Activated naive CD4-positive, alpha-beta T cell treated with anti-CD3 and anti-CD28 coated beads for 36 hours (primary cell): ENCODE measurements at places on chromosomes 12 and 14.

DNA sequence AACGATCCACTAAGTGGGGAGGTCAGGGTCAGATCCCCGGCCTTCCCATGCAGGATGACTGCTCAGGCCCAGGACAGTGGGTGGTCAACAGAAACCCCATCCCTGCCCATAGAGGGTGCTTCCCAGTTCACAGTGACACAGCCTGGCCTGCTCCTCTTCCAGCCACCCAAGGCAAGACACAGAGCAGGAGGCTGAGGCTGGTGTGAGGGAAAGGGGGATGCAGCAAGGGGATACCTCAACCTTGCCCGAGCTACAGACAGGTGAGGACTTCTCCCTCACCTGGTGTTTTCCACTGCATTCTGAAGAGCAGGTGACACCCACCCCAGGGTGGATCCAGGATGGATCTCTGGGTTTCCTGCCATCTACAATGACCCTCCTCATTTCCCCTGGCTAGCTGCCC is 106.7 kb downstream of the KIF26A start:
- H3K36me3 ChIP-seq: no peaks in the 10 kb centered on the region
- H3K27ac ChIP-seq: no peak overlapping the region
- no peaks in the 10 kb centered on the region for H3K4me1 ChIP-seq
- no peak overlapping the region for H3K4me3 ChIP-seq

DNA sequence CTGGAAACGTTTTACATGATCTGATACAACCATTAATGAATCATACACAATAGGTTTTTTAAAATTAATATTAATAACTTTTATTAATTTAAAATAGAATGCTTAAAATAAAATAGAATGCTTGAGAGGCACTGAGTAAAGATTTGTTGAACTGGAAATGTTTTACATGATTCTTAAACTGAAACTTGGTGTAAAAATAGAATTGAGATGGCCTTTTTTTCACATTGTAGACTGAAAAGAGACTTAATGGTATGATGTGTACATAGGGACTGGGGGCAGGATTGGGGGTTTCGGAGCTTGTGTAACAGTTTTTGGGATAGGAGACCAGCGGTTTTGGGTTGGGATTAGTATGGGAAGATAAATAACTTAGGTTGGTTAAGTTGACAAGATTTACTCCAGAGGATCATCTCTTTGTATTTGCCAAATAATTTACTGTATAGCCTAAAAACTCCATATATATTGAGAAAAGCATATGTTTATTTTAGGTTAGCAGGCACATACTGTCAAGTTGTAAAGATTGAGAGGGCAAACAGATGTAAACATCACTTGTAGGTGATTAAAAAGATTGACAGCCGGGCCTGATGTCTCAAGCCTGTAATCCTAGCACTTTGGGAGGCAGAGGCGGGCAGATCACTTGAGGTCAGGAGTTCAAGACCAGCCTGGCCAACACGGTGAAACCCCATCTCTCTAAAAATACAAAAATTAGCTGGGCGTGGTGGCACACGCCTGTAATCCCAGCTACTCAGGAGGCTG is 2.0 kb upstream of the ZNF410 start:
- peak overlapping the region; percentile 24 for H3K27ac ChIP-seq
- no peak for DNase-seq
- peaks cover 39% of the 10 kb centered on the region for H3K4me1 ChIP-seq

GRCh38 chr14:34277191-34277590 is 184.8 kb downstream of the SPTSSA start:
- H3K27ac ChIP-seq: no peak overlapping the region
- no peaks in the 10 kb centered on the region for H3K27me3 ChIP-seq
- DNase-seq: no peak
- peaks cover 2% of the 10 kb centered on the region for H3K4me1 ChIP-seq
- H3K36me3 ChIP-seq: no peaks in the 10 kb centered on the region

- H3K4me1 ChIP-seq: no peaks in the 10 kb centered on the region
- no peak for DNase-seq
- no peaks in the 10 kb centered on the region for H3K36me3 ChIP-seq
- H3K27me3 ChIP-seq: peaks cover 15% of the 10 kb centered on the region
These were observed 93.4 kb upstream of the TMEM233 start for GRCh38 chr12:119500209-119500608.

DNA sequence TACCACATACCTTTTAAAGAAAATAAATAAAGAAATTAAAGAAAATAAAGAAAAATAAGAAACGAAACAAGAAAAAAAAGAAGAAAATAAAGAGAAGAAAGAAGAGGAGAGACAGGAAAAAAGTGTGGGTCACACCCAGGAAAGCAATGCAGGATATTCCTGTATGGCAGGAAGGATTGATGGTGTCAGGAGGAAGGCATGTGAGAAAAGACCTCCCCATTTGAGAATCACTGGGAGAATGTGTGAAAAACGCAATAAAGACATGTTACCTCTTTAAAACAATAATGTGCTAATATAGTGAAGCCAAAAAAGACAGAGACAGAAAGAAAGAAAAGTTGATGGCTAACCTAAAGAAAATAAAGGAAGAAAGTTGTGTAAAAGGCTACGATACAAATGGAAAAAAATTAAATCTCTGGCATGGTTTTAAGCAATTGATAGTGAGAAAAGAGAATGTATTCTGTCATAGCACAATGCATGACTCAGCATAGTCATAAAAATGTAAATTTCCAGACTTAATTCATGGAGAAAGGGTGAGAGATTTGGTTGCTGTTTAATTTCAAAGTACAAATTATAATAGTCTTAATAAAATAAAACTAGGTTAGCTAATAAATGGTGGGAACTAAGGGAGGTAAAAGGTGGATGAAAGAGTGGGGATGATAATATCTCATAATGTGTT is 24.3 kb upstream of the FOXG1 start:
- H3K4me3 ChIP-seq: no peak overlapping the region
- no peaks in the 10 kb centered on the region for H3K27me3 ChIP-seq
- H3K4me1 ChIP-seq: no peaks in the 10 kb centered on the region
- H3K27ac ChIP-seq: no peak overlapping the region
- no peaks in the 10 kb centered on the region for H3K36me3 ChIP-seq

- H3K36me3 ChIP-seq: peaks cover 15% of the 10 kb centered on the region
- no peak overlapping the region for H3K27ac ChIP-seq
- no peaks in the 10 kb centered on the region for H3K27me3 ChIP-seq
These were observed 65.5 kb downstream of the ADCK1 start for GRCh38 chr14:77865455-77865854.

- H3K4me3 ChIP-seq: no peak overlapping the region
- peak; percentile 37 for DNase-seq
- H3K27ac ChIP-seq: no peak overlapping the region
These were observed 139.7 kb downstream of the PRIMA1 start for GRCh38 chr14:93648440-93649168.

- H3K4me1 ChIP-seq: peaks cover 45% of the 10 kb centered on the region
- no peaks in the 10 kb centered on the region for H3K27me3 ChIP-seq
- H3K36me3 ChIP-seq: peaks cover 53% of the 10 kb centered on the region
- peak overlapping the region; percentile 71 for H3K27ac ChIP-seq
These were observed 9.1 kb downstream of the STAT6 start for GRCh38 chr12:57101892-57102695.

- no peaks in the 10 kb centered on the region for H3K27me3 ChIP-seq
- H3K4me3 ChIP-seq: no peak overlapping the region
- no peak overlapping the region for H3K27ac ChIP-seq
- no peaks in the 10 kb centered on the region for H3K36me3 ChIP-seq
These were observed 182.5 kb upstream of the DIO2 start for GRCh38 chr14:80393766-80394165.

- H3K27me3 ChIP-seq: peaks cover 31% of the 10 kb centered on the region
- no peaks in the 10 kb centered on the region for H3K36me3 ChIP-seq
- H3K27ac ChIP-seq: no peak overlapping the region
- peaks cover 14% of the 10 kb centered on the region for H3K4me1 ChIP-seq
- no peak overlapping the region for H3K4me3 ChIP-seq
- no peak for DNase-seq
These were observed 15.8 kb upstream of the ANKRD33 start for GRCh38 chr12:51871918-51872688.

DNA sequence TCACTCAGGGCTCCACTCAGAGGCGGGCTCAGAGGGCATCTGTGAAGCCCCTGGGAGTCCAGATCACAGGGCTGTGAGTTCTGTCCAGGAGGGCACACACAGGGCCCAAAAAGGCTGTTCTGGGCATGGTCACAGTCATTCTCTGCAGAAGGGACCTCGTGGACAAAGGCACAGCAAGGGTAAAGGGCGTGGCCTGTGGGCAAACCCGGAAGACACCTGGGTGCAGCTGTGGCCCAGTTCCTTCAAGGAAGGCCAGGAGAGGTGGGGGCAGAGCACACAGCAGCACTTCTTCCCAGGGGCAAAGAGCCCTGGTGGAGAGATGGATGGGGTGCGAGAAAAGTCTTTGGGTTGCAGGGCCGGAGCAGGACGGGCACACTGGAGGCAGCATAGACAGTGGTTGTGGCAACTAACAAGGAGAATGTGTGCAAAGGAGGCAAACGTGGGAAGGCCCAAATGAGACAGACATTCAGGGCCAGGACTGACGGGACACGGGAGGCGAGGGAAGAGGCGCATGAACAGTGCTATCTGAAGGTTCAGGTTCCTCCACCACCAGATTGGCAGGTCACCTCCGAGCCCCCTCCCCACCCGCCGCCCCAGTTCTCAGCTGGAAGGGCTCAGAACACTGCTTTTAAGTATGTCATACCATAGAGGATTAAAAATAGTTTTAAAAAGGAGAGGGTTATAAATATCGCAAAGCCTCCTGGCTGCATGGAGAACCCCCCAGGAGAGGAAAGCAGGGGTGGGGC is 8.9 kb downstream of the CLMN start:
- peaks cover 9% of the 10 kb centered on the region for H3K4me1 ChIP-seq
- no peak overlapping the region for H3K4me3 ChIP-seq
- H3K36me3 ChIP-seq: no peaks in the 10 kb centered on the region
- peaks cover 2% of the 10 kb centered on the region for H3K27me3 ChIP-seq
- no peak for DNase-seq

GRCh38 chr12:48356041-48356768 is 5.5 kb upstream of the ZNF641 start:
- no peaks in the 10 kb centered on the region for H3K27me3 ChIP-seq
- H3K4me1 ChIP-seq: no peaks in the 10 kb centered on the region
- no peak overlapping the region for H3K27ac ChIP-seq
- no peak overlapping the region for H3K4me3 ChIP-seq
- no peaks in the 10 kb centered on the region for H3K36me3 ChIP-seq

DNA sequence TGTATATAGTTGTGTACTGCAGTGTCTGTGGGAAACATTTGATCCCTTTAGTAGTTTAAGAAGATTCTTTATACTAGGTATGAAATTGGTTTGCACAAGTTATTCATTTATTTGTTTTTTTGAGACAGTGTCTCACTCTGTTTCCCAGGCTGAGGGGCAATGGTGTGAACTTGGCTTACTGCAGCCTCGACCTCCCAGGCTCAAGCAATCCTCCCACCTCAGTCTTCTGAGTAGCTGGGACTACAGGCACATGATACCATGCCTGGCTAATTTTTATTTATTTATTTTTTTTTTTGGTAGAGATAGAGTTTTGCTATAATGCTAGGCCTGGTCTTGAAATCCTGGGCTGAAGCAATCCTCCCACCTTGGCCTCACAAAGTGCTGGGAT is 209.4 kb downstream of the RASSF9 start:
- no peak overlapping the region for H3K4me3 ChIP-seq
- no peak for DNase-seq
- no peaks in the 10 kb centered on the region for H3K36me3 ChIP-seq
- H3K27me3 ChIP-seq: no peaks in the 10 kb centered on the region
- H3K27ac ChIP-seq: no peak overlapping the region

DNA sequence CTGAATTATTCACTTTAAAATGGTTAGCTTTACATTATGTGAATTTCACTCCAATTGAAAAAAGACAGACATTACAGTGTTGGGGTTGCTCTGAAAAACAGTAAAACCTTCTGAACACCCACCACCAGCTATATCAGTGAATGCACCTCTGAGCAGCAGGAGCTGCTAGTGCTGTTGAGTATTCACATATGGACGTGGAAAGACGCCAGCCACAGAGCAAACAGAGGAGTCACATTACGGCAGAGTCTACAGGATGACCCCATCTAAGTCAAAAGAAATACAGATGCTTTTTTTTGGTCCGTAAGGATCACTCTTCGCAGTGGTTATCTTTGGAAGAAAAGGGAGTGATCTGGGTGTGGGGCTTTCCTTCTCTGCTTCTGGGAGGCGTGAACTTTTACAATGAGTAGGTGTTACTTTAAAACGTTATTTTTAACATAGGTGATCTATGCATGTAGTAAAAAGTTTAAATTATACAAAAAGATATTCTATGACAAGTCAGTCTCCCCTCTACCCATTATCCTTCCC is 4.5 kb downstream of the HVCN1 start:
- no peak for DNase-seq
- no peak overlapping the region for H3K27ac ChIP-seq
- H3K4me3 ChIP-seq: no peak overlapping the region
- H3K27me3 ChIP-seq: no peaks in the 10 kb centered on the region

- H3K4me1 ChIP-seq: no peaks in the 10 kb centered on the region
- no peaks in the 10 kb centered on the region for H3K36me3 ChIP-seq
- peaks cover 4% of the 10 kb centered on the region for H3K27me3 ChIP-seq
- no peak overlapping the region for H3K27ac ChIP-seq
- no peak for DNase-seq
These were observed 56.4 kb upstream of the ATP2A2 start for GRCh38 chr12:110224379-110225304.

GRCh38 chr12:108285016-108285415 is 54.1 kb downstream of the CMKLR1 start:
- peaks cover 23% of the 10 kb centered on the region for H3K27me3 ChIP-seq
- H3K36me3 ChIP-seq: no peaks in the 10 kb centered on the region
- H3K4me1 ChIP-seq: no peaks in the 10 kb centered on the region
- DNase-seq: no peak
- H3K4me3 ChIP-seq: no peak overlapping the region
- H3K27ac ChIP-seq: no peak overlapping the region

- no peaks in the 10 kb centered on the region for H3K27me3 ChIP-seq
- H3K36me3 ChIP-seq: no peaks in the 10 kb centered on the region
- H3K4me1 ChIP-seq: no peaks in the 10 kb centered on the region
- H3K27ac ChIP-seq: no peak overlapping the region
- DNase-seq: no peak
These were observed 344.7 kb downstream of the NELL2 start for GRCh38 chr12:44531320-44531971.

DNA sequence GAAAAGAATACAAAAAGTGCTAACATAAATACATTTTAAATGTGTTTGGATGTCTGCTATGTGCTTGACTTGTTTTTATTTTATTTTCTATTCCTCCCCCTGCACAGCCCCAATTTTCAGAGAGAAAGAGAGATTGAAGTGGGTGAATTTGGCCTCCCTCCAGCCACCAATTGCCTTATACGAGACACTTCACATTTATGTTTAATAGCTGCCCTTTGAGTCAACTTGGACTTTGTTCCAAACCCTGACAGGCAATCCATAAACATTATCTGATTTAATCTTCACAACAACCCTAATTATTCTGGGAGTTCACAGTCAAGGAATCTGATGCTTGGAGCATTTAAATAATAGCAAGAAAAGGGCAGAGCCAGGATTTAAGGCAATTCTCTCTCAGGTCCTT is 161.7 kb downstream of the SLC15A4 start:
- no peak overlapping the region for H3K27ac ChIP-seq
- H3K4me3 ChIP-seq: no peak overlapping the region
- H3K36me3 ChIP-seq: no peaks in the 10 kb centered on the region
- no peak for DNase-seq
- H3K4me1 ChIP-seq: no peaks in the 10 kb centered on the region
